CD4-positive, alpha-beta T cell treated with Interferon alpha-2 for 1 hour (primary cell): ENCODE measurements at places on chromosomes 3 and 15.

DNA sequence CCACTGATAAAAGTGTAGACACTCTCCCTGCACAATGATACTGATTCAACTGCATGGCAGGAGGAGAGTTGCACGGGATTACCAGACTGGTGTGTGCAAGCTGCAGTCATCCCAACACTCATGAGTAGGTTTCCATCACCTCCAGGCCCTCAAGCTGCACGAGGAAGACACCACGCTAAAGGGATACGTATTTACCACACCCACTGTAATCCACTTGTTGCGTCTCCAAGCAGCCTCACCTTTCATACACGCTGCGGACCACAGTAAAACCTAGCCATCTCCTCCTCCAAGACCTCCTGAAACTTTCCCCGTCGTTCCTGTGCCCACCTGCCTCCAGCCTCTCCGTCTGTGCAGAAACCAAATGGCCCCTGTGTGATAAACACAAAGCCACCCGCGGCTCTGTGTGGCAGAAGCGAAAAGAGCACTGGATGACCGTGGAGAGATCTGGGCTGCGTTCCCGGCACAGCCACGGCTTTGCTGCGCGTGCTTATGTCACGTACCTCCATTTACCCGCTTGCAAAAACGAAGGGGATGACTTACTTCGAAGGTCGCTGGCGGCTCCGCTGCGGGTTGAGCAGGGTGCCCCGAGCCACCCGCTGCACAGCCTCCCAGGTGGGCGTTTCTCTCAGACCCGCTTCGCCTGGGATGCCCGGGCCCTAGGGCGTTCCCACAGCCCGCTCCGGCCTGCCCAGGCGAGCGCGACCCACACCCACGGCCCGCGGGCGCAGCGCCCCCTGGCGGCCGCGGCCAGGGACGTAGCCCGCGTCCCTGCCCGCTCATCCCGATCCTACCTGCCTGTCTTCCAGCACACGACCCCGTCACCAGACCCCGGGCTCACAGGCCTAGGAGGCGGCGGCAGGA lies 643 bp downstream of the ABCC5 start:
- peak; percentile 46 for DNase-seq

- no peak for DNase-seq
Observed at GRCh38 chr3:14118400-14119381, 6.0 kb downstream of the CHCHD4 start.

DNA sequence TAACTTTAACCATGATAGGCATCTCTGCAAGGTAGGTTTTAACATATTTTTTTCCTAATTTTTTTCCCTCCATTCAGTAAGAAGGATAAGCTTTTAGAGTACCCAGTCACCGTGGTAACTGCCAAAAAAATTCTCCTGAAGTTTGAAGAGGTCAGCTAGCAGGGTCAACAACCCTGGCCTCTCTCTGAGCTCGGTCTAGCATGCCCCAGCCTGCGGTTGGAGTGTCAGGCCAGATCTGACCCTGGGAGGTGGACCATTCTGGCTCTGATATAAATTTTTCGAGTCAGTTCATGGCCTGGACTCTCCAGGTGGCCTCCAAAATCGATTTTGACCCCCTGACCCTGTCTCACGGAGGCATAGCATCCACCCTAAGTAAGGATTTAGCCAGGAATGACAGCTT lies 29.7 kb downstream of the SOX2 start:
- DNase-seq, result no peak

- DNase-seq, result no peak
Observed at GRCh38 chr3:154086286-154086685, 34.9 kb upstream of the ARHGEF26 start.

DNA sequence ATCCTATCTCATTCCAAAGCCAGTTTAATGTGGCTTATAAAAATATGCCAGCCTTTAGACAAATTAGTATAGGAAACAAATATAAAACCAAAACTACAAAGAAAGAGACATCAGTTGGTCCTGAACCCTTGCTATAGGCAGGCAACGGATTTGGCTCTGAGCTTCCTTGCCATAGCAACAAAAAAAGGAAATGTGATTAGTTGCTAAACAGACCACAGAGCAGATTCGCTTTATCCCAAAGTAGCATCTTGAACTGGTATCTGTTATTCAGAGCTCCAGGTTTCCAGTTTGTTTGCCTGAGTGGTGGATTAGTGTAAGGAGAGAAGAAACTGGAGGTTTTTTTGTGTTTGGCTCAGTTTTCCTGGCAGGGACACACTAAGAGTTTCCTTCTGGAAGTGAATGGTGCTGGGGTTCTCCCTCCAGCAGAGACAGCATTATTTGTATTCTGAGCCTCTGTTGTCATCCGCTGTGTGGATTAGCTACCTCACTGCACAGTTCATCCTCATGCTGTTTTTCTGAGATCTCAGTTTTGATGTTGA lies 44.1 kb downstream of the CHST2 start:
- no peak for DNase-seq

DNA sequence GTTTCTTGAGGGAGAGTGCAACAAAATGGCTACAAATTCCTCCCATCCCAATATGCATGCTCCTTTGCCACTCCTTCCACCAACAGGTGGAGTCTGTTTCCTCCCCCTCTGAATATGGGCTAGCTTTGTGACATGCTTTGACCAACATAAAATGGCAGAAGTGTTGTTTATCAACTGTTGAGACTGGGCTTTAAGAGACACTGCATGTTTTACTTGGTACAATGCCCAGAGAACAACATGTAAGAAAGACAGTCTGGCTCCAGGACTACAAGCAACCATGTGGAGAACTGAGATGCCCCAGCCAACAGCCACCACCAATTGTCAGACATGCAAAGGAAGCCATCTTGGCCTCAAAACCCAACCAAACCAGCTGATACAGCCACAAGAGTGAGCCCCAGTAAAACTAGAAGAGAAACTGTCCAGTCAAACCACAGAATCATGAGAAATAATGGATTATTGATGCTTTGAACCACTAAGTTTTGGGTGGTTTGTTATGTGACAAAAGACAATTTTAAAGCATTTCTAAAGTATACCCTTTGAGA lies 40.5 kb downstream of the NUDT16 start:
- no peak for DNase-seq

DNA sequence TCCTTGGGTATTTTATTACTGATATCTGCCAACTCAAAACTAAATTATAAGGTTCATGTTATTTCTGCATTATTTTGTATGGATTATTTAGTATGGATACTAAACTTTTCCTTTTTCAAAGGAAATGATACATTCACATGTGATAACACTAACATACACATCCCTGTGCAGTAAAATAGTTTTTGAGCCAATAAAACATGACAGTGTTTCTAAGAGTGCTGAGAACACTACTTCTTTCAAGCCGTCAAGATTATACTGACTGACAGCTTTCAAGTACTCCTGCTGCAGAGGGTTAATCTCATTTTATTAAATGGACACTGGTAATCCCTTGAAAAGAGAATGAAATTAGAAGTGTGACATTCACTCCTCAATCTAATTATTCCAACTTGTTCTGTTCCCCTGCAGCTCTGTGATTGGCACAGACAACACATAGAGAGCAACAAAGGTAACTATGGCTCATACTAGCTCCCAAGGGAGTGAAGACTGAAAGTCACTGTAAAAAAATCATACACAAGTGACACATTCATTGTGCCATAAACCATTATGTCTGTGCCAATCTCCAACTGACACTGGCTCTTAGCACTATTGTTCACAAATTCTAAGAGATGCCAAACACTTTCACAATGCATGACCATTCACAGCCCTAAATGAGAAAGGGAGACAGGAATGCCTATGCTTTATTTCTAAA lies 468.6 kb downstream of the SHQ1 start:
- no peak for DNase-seq

DNA sequence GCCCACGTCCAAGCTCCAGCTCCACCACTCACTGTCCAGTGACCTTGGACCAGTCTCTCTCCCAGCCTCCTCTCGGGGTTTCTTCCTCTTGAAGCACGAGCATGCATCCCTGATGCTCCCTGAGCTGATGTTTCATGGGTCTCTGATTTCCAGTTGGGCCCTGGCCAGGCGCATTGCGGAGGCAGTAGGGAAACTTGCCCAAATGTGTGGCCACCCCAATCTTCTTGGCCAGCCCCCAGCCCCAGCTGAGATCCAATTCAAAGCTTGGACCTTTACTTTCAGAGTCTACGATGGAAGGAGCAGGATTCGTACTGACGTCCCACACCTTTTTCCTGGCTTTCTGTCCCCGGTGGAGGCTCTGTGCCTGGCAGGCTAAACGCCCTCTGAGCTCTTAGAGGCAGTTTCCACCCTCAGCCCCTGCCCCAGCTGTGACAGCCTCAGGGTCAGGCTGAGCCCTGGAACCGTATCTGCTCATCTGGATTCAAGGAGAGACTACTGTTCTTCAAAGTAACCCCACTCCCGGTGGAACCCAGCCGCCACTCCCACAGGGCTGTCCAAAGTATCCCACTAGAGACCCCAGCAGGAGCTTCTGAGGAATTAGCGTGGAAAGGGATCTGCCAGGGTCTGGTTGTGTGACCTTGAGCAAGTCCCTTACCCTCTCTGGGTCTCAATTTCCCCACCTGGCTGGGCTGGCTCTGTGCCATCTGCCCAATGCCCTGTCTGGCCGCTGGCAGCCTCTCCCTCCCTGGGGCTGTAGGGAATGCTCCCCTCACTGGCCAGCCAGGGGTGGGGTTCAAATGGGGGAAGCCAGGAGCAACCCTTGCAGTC lies 37.4 kb downstream of the CPN2 start:
- DNase-seq, result no peak
